ENCODE measurements at places on chromosomes 2 and 18.

DNA sequence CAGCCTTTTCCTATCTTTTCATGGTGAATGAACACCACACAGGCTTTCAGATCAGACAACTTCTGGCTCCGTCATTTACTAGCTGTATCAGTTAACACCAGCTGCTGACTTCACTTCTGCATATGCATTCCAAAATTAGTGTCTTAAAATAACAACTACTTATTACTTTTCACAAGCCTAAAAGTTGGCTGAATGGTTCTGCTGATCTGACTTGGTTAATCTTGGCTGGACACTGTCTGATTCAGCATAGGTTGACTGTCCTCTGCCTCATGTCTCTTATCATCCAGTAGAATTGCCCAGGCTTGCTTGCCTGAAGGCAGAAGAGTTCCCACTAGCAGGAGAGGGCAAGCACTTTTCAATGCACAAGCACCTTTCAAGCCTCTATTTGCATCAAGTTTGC, 72.7 kb downstream of the MARCHF4 start:
- no peak for DNase-seq

DNA sequence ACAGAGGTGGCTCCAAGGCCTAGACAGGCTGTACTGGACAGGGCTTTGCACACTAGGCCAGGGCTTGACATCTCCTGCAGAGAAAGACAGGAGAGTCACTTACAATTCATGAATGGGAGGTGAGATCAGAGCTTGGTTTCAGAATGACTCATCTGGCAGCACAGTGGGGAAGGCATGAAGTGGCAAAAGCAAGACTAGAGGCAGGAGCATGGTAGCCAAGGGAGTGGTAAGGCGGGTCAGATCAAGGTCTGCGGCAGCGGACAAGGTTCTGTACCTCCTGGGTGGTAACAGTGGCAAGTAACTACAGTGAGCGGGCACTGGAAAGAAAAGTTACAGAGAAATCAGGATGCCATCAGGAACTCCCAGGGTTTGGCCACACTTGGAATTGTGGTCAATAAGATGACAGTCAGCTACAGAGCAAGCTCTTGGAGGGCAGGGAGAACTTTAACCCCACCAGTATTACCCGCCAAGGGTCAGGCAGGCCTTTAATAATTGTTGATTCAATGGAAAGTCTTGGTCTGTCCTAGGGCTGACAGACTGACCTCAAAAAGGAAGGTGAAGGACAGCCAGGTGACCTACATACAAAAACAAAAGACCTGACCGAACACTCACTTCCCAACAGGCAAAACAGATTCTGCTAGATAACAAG, 5.7 kb downstream of the MCFD2 start:
- peak; percentile 58 for DNase-seq

DNA sequence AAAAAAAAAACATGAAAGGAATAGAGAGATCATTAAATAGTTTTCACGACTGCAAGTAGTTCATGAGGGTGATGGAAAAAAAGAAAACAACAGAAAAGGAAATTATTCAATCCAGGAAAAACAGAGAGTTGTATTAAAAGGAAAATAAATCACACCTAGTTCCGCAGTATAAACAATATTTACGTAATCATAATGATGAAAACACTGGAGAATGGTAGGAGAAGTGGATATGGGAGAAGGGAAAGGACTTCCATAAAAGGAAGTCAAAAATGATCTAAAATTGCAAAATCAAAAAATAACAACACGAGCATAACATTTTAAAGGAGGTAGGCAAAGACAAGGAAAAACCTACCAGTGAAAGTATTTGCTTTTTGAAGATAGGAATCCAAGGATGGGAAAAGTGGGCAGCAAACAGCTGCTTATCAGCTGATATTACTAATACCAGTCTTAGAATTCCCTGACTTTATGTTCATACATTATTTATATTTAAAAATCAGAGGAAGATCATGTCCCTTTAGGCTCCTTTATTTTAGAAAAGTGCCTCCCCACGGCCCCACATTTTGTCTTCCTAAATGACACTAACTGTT, 160.8 kb downstream of the NBAS start:
- DNase-seq = no peak

- no peak for DNase-seq
These were observed 215.5 kb downstream of the ETAA1 start for GRCh38 chr2:67612576-67613042.

GRCh38 chr2:56739413-56739812, 555.6 kb downstream of the CCDC85A start:
- no peak for DNase-seq

DNA sequence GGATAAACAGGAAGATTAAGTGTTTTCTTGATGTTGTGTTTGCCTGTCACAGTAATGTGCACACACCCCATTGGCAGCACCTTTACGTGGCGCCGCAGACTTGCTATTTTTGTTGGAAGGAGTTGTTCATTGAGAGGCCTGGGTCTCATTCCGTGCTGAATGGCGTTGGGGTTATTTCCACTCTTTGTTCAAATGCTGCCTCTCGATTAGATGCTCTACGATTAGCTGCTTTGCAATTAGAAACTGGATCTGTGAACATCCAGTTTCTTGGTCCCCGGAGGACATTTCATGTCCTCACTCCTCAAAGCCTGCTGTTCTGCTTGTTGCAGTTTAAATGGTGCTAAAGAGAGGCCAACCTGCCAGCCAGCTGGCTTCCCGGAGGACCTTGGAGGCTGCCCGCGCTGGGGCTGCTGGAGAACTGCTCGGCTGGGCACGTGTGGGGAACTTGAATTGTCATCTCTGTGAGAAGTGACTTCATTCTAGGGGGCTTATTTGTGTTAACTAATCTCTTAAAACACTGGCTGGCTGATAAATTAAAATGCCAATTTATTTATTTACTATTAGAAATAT, 117.4 kb upstream of the NABP1 start:
- DNase-seq = no peak

DNA sequence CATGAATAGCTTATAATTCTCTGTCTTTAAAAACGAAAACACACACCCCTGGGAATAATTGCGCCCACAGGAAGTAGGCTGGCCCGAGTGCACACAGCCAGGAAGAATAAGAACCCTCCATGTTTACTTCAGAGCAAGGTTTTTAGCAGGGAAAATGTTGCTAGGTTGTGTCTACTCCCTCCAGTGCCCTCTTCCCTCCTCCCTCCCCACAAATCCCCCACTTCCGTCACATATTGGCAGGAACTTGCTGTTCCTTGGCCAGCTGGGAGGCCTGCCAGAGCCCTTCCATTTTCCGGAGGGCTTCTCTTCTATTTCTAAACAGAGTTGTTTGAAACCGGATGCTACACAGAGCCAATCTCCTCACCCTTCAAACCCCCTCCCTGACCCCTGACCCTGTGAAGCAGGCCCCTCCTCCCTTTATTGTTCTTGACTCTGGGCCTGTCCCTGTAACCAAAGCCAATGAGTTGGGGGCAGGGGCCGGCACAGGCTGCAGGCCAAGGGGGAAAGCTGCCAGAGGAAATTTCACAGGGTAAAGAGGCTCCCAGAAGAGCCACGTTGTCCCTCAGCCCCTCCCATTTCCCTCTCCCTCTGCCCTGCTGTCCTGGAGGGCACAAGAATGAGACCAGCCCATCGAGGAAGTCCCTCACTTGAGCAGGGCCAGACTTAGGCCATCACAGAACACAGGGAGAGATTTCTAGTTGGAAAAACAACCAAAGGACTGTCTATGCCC, 49.8 kb upstream of the LGALSL start:
- DNase-seq = no peak

GRCh38 chr2:200158647-200159356, 147.7 kb upstream of the SPATS2L start:
- no peak for DNase-seq

GRCh38 chr18:57832730-57833129, 29.6 kb upstream of the ATP8B1 start:
- no peak for DNase-seq

DNA sequence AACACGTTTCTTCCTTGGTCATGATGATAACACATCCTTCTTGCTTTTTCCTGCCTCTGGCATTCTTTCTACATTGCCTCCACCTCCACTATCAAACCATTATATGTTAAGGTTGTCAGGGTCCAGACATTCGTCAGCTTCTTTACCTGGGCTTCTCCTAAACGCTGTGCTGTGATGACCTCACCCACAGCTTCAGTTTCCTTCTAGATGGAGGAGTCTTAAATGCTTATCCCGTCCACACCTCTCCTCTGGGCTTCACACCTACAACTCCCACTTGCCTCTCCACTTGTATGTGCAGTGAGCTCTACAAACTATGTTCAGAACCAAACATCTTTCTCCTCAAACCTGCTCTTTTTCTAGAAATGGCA, 666 bp upstream of the STAT1 start:
- DNase-seq = no peak

DNA sequence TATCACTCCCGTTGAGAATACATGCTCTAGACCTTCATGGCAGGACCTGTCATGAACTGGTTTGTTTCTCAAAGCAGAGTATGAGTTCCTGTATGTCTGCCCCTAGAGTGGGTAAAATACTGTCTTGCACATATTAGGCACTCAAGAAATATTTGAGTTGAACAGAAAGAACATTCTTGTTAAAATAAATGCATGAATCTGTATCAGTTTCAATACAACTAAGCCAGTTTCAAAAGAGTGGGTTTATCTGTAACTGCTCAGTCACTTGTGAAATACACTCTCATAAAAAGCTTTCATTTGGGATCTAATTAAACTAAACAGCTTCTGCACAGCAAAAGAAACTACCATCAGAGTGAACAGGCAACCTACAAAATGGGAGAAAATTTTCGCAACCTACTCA, 69.2 kb downstream of the RFTN2 start:
- no peak for DNase-seq

DNA sequence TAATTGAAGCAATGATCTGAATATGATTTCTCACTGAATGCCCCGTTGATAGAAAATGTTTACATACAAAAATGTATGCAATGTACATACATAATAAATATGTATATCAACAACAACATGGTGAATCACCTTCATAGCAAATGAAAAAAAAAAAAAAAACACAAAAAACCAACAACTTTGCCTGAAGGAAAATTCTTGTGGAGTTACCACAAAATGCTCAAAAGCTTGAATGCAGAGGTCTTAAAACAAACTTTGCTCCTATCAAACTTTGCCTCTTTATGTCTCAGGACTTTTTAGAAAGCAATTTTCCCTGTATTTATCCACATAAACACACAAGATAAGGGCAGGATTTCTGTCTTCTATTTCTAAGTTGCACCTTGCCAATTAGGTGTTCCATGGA, 92.9 kb upstream of the SIX2 start:
- DNase-seq = no peak

DNA sequence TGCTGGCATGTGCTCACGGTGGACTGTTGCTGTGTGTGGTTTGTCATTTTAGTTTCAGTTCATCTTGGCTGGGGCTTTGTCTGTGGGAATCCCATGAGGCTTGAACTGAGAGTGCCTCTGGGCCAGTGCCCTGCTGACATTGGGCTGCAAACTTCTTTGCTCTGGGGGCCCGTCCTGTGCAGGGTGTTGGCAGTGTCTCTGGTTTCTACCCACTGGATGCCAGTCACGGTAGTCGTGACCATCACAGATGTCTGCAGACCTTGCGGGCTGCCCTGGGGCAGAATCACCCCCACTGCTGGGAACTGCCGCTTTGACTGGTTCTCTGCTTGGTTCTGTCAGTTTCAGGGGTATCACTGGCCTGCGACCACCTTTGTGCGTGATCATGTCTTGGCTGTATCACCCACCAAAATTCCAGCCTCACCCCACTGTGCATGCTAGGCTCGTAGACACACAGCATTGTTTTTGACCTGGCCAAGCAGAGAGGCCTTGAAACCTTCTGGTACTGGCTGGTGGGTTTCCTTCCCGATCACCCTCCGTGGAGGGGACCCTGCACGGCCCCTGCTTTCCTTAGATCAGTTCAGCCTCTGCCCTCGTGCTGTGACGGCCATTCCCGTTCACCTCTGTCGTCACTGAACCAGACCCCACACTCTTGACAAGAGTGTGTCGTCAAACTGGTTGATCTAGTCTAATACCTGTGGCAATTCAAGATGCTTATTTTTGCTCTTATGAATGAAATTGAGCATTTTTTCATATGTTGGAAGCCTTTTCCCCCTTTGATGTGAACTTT, 57.6 kb downstream of the KCNG2 start:
- no peak for DNase-seq

GRCh38 chr18:1047406-1047805, 142.7 kb downstream of the ADCYAP1 start:
- DNase-seq = no peak

DNA sequence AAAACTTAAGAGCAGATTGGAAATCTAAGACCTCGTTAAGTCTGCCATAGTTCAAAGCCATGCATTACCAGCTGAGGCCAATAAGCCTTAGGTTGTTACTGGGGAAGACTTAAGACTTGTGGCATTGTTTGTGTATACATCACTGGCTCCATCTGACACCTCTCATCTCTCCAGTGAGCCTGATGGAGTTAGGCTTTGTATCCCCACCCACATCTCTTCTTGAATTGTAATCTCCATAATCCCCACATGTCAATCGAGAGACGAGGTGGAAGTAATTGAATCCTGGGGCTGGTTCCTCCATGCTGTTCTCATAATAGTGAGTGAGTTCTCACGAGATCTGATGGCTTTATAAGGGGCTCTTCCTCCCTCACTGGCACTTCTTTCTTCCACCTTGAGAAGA, 404.6 kb downstream of the ARHGAP15 start:
- no peak for DNase-seq

GRCh38 chr18:25862881-25863600, 227.4 kb downstream of the SS18 start:
- DNase-seq = no peak

DNA sequence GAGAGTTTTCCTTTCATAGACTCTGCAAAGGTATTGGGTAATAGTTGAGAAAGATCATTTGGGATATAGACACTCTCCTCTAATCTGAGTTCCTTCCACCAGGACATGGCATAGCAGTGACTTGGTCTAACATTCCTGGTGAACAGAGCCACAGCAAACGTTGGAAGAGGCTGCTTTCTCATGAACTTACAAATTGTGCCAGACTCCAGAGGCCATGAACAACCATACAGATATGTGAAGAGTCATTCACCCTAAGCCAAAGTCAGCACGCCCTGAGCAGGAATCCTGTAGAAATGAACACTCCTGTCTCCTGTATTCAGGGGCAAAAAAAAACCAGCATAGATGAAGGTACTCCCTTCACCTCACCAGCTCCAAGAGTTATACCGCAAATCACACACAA, 152.8 kb downstream of the TMEM18 start:
- DNase-seq = no peak

Data from activated CD4-positive, alpha-beta T cell treated with anti-CD3 and anti-CD28 coated beads for 48 hours (primary cell).